Activated CD4-positive, alpha-beta T cell treated with anti-CD3 and anti-CD28 coated beads, Interleukin-2, amount 10 ng/mL, durations not matched to agents 7 days and 5 days (primary cell): ENCODE measurements at places on chromosomes 3 and 15. TPM values are rescaled to one million over a fixed set of nuclear protein-coding genes. Genes with fewer than 3 reads are reported as not detected.

Gene TTLL13
- 0.87 TPM for total RNA-seq

Gene IQCF2
- not detected for total RNA-seq

DNA sequence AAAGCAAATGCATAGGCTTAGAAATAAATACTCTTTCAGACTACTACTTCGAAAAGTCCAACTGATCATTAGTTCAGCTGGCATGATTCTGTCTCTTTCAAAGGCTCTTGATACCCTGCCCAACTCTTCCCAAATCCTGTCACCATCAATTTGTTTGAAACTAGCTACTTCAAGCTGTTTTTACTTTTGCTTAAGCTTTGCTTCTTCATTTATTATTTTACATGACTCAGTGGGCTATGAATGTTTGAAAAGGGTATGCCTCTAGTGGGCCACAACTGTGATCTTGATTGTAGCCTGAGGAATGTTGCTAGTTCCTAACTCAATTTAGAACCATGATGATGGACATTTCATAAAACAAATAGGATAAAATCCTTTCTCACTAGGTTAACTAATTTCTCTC lies 340.8 kb downstream of the NAALADL2 start:
- no peak for DNase-seq

- DNase-seq = no peak
These were observed 126.7 kb upstream of the PRICKLE2 start for GRCh38 chr3:64351713-64352638.

DNA sequence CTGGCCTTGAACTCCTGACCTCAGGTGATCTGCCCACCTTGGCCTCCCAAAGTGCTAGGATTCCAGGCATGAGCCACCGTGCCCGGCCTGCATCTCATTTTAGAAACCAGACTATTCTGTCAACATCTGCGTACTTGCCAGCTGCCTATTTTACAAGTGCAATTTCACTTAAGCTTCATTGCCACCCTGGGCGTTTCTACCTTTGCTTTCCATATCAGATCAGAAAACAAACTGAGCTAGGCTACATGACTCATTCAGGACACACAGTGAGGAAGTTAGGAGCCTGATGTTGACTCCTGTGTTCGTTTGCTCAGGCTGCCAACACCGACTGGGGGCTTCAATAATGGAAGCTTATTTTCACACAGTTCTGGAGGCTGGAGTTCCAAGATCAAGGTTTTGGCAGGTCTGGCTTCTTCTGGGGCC lies 42.3 kb upstream of the KLHL25 start:
- DNase-seq = no peak

DNA sequence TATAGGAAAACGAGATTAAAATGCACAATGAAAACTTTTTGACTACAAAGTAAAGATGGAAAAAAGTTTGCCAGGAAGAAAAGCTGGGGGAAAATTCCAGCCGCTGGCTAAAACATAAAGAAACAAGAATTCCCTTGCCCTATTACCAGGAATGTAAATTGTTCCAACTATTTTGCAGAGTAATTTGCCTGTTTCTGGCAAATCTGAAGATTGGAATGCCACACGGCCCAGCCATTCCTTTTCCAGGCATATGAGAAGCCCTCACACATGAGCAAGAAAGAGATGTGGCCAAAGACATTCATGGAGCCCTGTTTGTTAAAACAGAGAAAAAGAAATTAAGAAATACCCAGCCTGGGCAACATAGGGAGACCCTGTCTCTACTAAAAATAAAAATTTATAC lies 8.4 kb upstream of the GATA2 start:
- DNase-seq = no peak

GRCh38 chr15:26767169-26767670 lies 5.6 kb downstream of the GABRB3 start:
- no peak for DNase-seq

- DNase-seq = no peak
These were observed 8.7 kb upstream of the CPA3 start for GRCh38 chr3:148856384-148856783.

GRCh38 chr3:113275583-113275928 lies 64.2 kb downstream of the BOC start:
- no peak for DNase-seq

- DNase-seq = no peak
These were observed 67.9 kb downstream of the IQCH start for GRCh38 chr15:67322481-67322880.

DNA sequence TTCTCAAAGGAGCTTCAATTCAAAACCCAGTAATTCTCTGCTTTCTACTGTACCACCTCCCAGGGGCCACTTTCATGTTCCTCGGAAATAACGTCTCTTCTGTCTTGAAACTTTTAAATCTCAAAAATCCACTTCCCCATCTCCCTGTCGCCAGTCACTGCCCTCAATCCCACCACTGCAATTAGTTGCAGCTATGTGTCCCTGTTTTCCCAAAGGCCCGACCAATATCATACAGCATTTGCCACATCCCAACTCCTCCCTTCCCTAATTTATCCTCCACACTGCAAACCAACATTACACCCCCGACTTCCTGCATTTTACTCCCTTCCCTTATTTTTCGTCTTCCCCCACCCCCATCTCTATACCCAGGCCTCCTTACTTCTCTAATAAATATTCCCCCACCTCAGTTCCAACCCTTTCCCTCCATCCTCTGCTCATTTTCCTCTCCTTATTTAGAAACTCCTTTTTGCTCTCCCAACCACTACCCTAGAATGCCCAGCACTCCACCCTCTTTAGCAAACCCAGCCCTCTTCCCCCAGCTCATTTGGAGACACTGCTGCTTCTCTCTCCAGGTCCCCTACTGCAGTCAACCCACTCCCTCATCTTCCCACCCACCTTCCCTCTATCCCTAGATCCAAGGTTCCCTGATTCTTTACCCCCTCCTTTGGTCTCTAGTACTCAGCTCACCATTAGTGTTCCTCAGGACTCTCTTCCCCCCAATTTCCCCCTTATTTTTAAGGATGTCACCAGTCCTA lies 1.1 kb downstream of the NPTN start:
- DNase-seq = no peak
